Stromal cell of bone marrow (primary cell): ENCODE measurements at places on chromosomes 7 and 10.

- DNase-seq = no peak
These were observed 144.0 kb downstream of the ATE1 start for GRCh38 chr10:121783782-121784372.

GRCh38 chr10:64365663-64366062, 844.5 kb downstream of the REEP3 start:
- no peak for DNase-seq

DNA sequence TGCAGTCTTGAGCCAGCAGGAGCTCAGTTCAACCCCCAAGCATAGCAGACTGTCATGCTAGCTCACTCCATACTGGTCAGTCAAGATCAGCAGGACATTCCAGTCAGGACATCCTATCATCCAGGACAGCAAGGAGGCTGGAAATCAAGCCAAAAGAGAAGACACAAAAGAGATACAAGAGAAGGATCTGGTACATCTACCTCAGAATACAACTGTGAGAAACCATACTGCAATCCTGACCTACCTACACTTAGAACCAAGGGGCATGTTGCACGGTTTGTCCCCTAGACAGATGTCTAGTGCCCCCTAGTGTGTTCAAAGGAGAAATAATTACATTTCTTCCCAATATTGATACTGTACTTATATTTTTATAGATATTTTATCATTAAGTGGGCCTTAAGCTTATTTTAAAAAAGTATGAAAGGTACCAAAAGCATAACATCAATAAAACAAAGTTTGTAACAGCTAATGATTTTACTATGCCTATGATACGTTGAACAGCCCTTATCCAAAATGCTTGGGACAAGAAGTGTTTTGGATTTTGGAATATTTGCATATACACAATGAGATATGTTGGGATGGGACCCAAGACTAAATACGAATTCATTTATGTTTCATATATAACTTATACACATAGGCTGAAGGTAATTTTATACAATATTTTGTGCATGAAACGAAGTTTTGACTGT, 26.7 kb downstream of the ERCC6 start:
- DNase-seq = peak; percentile 6

DNA sequence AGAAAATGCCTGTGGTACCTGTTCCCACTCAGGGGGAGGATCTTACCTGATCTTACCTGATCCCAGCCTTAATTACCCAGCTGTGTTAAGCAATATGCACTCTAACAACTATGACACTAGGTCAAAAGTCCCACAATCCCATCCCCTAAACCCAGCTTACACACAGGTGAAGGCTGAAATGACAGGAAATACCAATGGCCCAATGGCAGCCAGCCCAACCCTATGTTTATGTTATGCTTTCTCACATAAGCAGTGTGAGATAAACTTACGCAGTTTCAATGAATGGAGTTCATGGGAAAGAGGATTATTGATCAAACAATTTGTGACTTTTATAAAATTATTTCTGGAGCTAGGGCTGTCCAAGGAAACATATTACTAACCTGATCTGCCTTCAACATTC, 91.9 kb downstream of the GPAM start:
- DNase-seq = no peak

GRCh38 chr10:61140765-61141392, 196.9 kb upstream of the RHOBTB1 start:
- peak; percentile 64 for DNase-seq

GRCh38 chr10:35274498-35275060, 61.7 kb upstream of the CCNY start:
- DNase-seq = no peak

DNA sequence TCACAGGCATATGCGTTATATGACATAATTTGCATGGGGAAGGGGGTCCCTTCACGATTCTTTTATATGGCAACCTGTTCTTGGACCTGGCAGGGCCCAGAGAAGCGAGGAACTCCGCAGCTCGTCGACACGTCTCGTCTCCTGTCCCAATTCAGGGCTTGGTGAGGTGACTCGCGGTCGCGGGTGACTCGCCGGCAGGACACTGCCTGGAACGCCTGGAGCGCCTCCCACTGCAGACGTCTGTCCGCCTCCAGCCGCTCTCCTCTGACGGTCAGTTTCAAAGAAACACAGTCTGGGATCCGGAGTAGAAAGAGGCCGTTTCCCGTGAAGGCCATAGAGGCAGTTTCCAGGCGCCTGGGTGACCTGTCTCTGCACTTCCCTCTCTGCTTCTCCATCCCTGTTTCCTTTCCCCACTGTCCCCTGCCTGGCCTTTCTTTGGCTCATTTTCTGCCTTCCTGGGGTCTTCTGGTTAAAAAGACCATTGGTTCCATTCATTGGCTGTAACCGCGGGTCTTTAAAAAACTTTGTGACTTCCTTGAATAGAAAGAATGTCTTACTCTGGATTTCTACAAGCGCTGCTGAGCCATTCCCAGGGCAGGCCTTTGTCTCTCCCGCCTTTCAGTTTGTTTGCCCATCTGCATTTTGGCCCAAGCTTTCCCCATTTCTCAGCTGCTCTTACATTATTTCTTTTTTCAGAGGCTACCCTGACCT, 1.2 kb downstream of the UPP1 start:
- DNase-seq = no peak

- DNase-seq = no peak
These were observed 86.8 kb upstream of the CCDC71L start for GRCh38 chr7:106747804-106748203.
